ENCODE measurements at places on chromosomes 12 and 14.

- DNase-seq, result no peak
Measured at GRCh38 chr12:116287842-116288301, 10.4 kb upstream of the MED13L start.

DNA sequence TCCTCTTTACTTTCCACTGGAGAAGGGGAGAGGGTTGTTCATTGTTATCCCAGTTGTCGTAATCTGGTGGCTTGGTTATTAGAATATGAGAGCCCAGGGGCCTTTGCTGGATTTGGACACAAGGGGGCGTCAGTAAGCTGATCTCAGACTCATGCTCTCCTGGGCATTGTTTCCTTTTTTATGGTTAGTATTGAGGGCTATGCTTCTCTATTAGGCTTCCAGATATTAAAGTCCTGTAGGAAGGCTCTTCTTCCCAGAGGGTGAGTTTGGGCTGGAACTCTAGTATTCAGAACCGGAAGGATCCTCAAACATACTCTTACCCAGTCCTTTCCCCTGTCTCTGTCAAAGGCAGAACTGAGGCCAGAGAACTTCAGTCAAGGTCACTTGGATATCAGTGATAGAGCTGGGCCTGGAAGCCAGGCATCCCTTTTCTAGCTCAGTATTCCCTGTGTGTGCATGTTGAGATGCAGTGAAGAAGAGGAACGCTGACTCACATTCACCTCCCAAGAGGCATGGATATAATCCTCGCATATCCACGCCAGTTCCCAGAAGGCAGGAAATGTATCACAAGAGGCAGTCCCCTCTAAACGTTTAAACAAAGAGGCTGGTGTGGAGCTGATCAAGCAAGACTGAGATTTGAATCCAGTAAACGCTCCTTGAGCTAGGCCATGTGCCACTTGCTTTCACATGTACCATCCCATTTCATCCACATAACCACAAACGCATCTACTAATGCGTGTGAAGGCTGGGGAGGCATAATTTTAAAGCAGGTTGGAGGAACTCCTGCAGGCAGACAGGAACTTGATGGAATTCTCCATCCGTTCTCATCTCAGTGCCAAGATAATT, 41.6 kb downstream of the UBE3B start:
- DNase-seq, result peak; percentile 17

DNA sequence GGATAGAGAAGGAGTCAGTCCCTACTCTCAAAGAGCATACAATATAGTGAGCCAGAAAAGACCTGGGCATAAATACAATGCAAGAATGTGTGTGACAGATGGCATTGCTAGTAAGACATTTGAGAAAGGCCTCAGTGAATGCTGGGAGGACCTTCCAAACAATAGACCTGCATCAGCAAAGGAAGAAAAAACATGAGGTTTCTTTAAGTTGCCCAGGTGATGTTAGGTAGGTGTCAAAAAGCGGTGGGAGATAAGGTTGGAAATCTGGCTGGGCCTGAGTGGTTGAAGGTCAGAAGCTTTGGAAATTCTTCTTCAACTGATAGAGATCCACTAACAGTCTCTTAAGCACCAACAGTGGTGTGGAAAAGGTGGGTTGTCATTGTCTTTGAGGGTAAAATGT, 50.5 kb upstream of the FRS2 start:
- no peak for DNase-seq

DNA sequence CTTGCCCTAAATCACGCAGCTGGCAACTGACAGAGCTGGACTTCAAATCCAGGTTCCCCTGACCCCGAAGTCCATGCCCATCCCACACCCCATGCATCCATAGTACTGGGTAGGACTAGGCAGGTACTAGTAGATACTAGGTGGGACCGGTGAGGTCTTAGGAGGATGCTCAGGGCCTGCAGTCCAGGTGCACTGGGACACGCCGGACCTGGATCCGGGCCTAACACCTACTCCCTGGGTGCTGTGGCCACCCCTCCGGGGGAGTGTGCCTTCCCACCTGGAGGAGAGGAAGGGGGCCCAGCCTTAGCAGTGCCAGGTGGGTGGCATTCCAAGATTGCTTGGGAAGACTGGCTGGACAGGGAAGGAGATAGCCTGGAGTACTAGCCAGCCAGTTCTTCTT, 64.8 kb downstream of the CACNA1C start:
- no peak for DNase-seq

DNA sequence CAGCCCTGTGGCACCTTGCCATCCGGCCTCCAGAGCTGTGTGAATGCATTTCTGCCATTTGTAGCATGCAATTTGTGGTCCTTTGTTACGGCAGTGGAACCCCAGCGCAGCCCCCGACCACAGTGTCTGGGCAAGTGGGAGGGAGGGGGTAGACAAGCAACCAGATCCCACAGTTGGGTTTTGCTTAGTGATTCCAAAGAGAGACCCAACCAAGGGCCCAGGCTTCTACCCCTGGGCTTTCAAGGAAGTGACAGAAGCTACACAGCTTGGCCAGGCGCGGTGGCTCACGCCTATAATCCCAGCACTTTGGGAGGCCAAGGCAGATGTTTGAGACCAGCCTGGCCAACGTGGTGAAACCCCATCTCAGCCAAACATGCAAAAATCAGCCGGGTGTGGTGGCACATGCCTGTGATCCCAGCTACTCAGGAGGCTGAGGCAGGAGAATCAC, 17.8 kb downstream of the ZBTB42 start:
- no peak for DNase-seq

Measured in stimulated activated CD4-positive, alpha-beta T cell treated with anti-CD3 and anti-CD28 coated beads, TNF-alpha, amount 100 ng/mL, for 4 hours (primary cell).